ENCODE measurements at places on chromosomes 7 and 10.

DNA sequence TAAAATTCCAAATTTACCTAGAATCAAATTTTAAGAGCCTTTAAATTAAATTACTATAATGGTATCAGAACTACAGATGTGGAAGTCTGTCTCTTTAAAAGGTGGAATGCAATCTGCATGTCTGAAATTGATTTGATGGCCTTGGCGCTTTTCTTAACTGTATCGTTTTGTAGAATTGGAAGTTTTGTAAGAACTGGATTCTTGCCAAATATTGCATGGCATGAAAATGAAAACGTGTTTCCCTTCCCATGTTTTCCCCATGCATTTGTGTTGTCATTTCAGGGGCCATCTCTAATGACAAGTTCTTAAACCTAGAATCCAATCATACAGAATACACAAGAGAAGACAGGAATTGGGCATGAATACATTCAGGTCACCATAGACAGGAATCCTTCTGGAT is 162.5 kb downstream of the KIAA1217 start:
- no peak for DNase-seq

DNA sequence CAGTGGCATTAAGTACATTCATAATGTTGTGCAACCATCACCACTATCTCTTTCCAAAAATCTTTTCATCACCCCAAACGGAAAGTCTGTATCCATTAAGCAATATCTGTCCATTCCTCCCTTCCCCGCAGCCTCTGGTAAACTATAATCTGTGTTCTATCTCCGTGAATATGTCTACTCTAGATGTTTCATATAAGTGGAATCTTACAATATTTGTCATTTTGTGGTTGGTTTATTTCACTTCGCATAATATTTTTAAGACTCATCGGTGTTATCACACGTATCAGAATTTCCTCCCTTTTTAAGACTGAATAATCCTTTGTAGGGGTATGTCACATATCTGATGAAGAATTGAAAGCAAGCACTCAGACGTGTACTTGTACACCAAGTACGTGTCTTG is 86.0 kb upstream of the FGFR2 start:
- DNase-seq, result no peak

- no peak for DNase-seq
These were observed 268.1 kb upstream of the FZD8 start for GRCh38 chr10:35910234-35910633.

- no peak for DNase-seq
These were observed 18.2 kb downstream of the NT5C3A start for GRCh38 chr7:33044401-33044718.

All from activated T-cell treated with anti-CD3 and anti-CD28 coated beads, Interleukin-2, amount 50 U/mL, for 4 hours (primary cell).